ENCODE measurements at places on chromosomes 3 and 15.

- no peak for DNase-seq
Measured at GRCh38 chr15:27714675-27715074, 384.4 kb downstream of the OCA2 start.

DNA sequence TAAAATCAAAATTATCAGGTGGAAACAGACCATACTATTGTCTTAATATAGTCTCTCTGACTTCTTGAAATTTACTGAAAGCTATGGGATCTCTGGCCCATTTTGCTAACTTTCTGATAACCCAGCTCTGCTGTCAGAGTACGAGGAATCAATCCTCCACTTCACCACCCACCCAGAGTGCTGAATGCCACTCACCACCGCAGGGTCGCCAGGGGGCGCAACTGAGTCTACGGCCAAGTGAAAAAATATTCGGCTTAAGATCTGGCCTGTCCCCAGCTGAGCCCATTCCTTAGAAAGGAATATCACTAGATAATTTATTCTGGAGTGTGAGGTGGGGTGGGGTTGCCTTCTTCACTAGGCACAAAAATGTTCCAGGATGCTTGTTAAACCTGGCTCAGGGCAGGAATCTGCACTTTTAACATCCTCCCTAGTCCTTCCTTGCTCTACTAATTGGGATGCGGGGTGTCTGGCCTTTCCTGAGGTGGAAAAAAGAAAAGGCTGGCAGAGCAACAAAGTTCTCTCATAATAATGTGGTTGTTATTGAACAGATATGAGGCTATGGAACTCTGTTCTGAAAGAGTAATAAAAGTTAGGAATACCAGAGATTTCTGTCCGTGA, 520.6 kb downstream of the MFSD1 start:
- DNase-seq: no peak

- no peak for DNase-seq
Measured at GRCh38 chr15:41337631-41338522, 5.2 kb downstream of the NUSAP1 start.

- DNase-seq: no peak
Measured at GRCh38 chr15:49164865-49165264, 5.2 kb upstream of the GALK2 start.

DNA sequence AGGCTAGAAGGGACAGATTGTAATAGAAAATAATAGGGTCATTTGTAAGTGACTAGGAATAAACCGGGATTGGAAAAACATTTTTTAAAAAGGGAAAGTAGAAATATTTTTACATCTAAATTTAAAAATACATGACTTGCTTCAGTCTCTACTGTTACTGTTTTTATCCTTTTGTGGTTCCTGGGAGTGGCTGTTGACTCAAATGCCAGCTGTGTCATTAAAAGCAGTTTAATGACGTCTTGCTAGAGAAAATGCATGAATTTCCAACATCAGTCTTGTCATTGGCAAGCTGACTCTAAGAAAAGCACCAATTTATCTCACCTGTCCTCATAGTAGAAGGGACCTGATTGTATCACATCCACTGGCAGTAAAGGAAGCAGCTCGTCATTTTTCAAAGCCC, 16.7 kb upstream of the LCMT2 start:
- DNase-seq: no peak

DNA sequence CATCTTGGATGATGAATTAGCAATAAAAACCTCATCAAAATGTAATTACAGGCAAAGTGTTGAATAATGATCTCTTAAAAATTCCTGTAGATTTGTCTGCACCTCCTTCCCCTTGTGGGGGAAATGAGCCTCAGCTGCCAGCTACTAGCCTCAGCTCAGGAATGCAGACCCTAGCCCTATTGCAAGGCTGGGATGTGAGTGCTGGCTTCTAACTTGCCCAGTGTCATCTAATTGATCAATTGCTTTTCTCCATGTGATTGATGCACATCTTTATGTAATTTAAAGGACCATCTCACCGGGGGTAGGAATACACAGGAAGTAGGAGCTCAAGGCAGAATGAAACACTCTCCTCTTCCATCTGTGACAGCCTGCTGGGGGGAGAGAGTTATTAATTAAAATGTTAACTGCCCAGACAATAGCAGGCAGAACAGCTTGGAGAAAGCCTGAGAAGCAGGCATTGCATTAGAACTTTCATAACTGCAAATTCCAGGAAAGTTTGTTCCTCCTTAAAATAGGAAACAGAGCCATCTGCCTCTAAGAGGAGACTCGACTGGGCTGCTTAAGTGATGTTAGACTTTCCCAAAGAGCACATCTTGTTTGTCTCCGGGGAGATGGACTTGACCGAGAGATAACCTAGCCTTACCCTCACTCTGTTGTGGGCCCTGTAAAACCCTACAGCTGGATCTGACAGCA, 69.6 kb downstream of the LRTM1 start:
- no peak for DNase-seq

GRCh38 chr3:85783291-85783690, 824.5 kb downstream of the CADM2 start:
- no peak for DNase-seq

- DNase-seq: no peak
Measured at GRCh38 chr3:124333931-124334640, 342.2 kb upstream of the ROPN1 start.

- no peak for DNase-seq
Measured at GRCh38 chr3:124652009-124652408, 78.2 kb upstream of the UMPS start.

DNA sequence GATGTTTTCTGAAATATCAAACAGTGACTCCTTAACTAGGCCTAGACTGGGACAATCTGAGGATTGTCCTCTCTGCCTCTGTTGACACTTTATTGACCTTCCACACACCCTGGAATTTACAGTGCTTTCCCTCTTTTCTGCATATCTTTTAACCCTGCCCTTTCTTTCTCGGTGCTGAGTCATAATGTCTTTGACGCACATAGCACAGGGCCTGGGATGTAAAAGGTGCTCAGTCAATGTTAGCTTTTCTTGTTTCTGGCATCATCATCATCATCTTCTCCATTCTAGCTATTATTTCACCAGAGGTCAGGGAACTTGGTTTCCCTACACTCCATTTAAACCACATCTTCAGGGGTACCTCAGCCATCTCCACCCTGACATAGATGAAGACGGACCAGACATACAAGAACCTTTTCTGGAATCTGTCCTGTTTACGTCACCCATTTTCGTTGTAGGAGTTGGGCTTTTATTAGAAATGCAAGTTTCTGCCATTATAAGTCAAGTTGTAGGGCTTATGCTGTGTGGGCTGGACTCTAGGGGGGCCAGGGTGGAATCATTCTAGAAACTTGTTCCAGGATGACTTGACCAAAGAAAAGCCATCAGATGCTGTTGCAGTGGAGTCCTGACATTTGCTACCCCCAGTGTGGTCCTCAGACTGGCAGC, 46.6 kb downstream of the ZBTB38 start:
- no peak for DNase-seq

GRCh38 chr3:152434142-152434541, 165.4 kb downstream of the MBNL1 start:
- no peak for DNase-seq

DNA sequence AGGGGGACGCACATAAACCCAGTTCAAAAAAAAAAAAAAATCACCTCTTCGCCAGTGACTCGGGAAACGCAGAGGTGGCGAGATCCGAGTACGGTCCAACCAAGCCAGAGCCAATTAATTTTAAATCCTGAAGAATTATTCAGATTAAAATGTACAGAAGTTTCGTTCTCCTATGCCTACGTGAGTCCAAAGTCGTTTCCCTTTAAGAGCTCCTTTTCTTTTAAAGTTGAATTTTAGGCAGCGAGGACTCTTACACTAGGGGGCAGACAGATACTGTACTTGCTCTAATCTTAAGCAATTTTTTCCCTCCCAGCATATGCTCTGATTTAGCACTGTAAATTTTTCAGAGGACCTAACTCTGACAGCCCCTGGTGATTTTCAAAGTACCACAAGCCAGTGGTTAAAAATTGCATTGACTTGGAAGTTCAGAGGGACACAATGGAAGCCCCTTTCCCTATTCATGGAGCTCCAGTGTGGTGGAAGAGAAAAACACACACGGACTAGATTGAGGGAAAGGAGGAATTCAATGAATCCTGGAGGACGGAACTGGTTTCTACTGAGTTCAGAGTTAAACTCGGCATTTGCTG, 3.3 kb upstream of the NR2F2 start:
- no peak for DNase-seq

GRCh38 chr15:69158201-69158842, 2.1 kb upstream of the GLCE start:
- peak; percentile 43 for DNase-seq

DNA sequence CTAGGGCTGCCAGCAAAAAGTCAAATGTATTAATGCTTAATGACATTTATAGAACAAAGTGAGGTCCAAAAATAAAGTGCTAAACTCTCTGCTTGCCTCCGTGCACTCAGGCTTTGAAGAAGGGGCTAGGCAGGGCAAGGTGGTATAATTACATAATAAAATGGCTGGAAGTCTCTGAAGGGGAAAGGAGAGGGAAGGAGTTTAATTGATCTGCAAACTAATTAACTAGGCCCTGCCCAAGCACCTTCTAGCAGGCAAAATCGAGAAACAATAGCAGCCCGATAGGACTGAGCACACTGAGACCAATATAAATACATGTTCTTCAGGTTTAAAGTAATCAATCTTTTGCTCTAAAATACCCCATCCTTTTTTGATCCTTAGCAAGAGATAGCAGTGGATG, 13.0 kb downstream of the DIS3L start:
- no peak for DNase-seq

GRCh38 chr15:79598639-79599038, 166.5 kb downstream of the MINAR1 start:
- no peak for DNase-seq

DNA sequence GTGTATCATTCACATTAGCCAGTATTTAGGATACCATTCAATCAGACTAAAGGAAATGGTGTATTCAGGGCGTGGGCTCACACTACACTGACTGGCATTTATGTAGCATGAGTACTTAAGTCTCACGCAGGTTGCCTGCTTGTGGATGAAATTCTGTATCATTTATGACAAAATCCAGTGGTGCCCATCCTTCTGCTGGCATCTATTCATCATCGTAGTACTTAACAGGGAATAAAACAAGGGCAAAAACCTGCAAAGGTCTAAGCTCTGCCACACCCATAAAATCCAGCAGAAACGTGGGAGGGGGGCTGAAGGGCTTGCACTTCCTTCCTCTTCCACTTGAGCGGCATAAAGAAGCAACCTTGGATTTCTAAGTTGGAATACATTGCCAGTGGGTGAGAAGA, 2.7 kb downstream of the GAP43 start:
- DNase-seq: no peak

- no peak for DNase-seq
Measured at GRCh38 chr3:187836823-187837770, 91.8 kb upstream of the BCL6 start.

DNA sequence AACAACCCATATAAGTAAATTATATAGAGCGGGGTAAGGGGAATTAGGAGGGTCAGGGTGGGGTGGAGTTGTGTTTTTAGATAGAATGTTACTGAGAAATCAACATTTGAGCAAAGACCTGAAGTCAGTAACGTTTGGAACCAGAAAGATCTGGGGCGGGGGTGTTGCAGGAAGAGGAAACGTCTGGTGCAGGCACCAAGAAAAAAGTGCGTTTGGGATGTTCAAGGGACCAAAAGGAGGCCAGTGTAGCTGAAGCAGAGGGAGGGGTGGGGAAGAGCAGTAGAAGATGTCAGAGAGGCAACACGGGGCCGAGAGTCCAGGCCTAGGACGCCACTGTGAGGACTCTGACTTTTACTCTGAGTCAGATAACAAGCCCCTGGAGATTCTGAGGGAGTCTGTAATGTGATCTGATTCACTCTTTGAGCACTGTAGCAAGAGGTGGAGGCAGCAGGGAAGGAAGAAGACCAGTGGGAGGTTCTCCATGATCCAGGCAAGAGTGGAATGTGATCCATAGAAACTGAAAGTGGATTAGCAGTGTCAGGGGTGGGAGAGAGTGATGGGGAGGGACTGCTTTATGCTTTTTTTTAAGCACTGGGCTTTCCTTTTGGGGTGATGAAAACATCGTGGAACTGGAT, 179.3 kb upstream of the CHRM5 start:
- DNase-seq: no peak

GRCh38 chr3:56061279-56061626, 407.0 kb downstream of the ERC2 start:
- DNase-seq: no peak

- no peak for DNase-seq
Measured at GRCh38 chr3:21326704-21327475, 424.1 kb downstream of the ZNF385D start.

DNA sequence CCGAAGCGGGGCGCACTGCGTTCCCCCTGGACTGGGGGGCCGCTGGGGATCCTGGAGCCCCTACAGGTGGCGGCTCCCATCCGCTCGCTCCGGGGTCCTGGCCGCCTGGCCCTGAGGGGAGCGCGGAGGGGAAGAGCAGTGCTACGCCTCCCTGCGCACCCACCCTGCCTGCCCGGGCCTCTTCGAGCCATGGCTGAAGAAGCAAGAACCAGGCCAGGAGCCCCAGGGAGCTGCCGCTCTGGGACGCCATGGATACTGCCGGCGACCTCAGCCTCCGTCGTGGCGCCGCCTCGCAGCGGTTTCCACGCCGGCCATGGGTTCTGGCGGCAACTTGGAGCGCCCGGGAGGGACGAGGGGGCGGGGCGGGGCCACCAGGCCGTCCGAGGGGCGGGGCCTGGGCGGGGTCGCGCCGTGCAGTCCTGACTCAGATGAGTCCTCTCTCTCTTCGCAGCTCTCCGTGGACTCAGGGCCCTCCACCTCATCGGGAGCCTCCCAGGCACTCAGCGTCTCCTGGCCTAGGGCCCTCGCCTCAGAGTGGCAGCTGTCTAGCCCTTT, 50.9 kb downstream of the MYL3 start:
- peak; percentile 41 for DNase-seq

DNA sequence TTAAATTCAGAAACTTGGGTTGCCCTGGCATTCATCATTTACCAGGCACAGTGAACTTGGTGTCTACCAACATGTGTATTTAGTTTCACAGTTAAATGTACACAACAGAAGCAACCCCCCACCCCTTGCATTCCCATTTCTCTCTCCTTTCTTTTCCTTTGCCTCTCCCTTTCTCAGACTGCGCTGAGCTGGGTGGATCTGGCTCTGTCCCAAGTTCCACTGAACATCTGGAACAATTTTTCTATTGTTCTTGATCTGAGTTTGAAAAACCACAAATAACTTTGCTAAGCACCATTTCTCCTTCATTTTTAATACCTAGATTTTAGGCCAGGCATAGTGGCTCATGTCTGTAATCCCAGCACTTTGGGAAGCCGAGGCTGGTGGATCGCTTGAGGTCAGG, 242.2 kb downstream of the ABHD5 start:
- DNase-seq: no peak

DNA sequence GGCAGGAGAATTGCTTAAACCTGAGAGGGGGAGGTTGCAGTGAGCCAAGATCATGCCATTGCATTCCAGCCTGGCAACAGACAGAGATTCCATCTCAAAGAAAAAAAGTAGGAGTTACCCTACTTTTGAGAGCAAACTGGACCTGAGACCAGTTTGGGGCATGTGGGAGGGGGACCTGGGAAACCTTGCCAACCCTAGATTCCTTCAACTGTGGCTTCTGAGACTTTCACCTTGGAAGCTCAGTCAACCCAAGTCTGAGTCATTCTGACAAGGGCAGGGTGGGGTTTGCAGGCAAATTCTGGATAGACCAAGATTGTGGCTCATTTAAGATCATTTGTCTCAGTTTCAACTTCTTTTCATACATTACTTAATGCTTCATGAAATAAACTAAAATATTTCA, 23.8 kb upstream of the SIAH2 start:
- peak; percentile 82 for DNase-seq

GRCh38 chr15:41895491-41895890, 1.6 kb upstream of the SPTBN5 start:
- DNase-seq: no peak

- no peak for DNase-seq
Measured at GRCh38 chr15:51054535-51054934, 40.2 kb downstream of the TNFAIP8L3 start.

GRCh38 chr15:58742022-58742813, 7.3 kb downstream of the ADAM10 start:
- no peak for DNase-seq

Data from hematopoietic multipotent progenitor cell treated with erythropoietin and hydrocortisone succinate and interleukin-3 and kit ligand, for 15 days (in vitro differentiated cells).